NCI-H1105 treated with DMSO at 0.1 percent for 48 hours (cell line): ENCODE measurements at places on chromosomes 13 and 19.

- DNase-seq = peak; percentile 34
Observed at GRCh38 chr19:57314146-57314545, 6.1 kb upstream of the ZNF543 start.

- DNase-seq = no peak
Observed at GRCh38 chr13:57314897-57315520, 148.0 kb downstream of the PRR20E start.

GRCh38 chr13:46982856-46983582 is 86.2 kb upstream of the HTR2A start:
- DNase-seq = no peak

DNA sequence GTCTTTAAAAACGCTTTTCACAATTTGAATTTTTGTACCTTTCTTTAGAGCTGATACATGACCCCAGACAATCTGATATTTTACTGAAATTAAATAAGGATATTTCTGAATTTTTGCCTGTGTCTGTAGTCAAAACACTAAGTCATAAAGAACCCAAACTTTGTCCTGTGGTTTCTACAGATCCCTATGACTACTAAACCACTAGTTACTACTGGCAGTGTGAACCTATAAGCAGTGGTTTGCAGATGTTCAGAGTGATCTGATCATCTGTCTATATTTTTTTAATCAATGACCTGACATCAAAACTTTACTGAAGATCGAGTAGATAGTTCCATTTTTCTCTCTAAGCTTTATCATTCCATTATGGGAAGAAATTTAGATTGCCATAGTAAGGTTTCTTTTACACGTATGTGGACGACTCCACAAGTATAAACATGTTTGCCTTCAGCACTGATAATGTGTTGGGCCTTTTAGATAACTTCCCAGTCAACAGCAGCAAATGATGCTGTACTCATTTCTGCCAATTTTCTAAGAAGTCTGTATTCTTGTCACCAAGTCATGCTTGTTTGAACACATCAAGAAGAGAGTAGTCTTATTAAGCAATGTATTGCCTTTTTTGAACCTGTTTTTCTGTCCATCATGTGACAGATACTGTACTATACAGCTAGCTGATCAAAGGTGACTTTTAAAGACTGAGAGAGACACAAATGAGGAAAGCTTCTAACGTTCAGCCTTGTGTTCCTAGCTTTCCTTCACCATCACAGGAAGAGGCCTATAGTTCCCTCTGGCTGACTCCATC is 21.8 kb downstream of the POLR1D start:
- DNase-seq = no peak

- DNase-seq = no peak
Observed at GRCh38 chr19:5958074-5958850, 19.7 kb downstream of the RANBP3 start.

DNA sequence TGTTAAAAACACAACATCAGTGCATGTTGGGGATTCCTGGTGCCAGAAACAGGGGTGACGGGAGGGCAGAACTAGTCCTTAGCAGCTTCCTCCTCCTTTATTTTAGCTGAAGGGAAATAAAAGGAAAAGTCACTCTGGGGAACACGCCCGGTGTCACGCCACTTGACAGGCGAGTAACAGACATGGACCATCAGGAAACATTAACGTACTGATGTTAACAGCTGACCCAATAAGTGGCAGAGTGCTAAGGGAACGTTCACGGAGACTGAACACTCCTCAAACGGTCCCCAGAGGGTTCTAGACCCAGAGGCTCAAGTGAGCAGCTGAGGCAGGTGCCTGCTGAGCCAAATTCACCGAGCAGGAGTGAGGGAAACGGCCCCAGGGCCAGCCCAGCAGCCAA is 13.9 kb upstream of the EIF3G start:
- no peak for DNase-seq

GRCh38 chr13:41488124-41488523 is 30.8 kb downstream of the RGCC start:
- no peak for DNase-seq

DNA sequence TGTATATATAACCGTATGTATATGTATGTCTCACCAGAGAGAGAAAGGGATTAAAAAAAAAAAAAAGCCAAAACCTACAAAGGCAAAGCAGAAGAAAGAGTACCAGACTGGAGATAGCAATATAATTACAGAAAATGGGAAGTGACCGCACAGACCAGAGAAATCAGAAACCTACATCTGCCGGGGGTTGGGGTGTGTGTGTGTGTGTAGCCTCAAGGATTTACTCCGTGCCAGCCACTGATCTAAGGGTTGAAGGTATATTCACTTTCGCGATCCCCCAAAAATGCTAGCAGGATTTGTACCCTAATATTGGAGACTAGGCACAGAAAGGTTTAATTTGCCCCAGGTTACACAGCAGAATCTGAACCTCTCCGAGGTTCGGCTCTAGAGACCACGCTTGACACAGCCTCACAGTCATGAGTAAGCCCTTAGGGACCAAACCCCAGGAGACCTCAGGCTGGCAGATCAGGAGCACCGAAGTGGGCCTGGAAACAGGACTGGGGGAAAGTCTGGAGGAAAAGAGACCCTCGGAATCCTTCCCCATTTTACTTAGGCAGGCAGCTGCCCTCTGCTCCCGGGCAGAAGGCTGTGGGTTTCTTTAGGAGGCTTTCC is 14.8 kb downstream of the ARL11 start:
- DNase-seq = no peak

DNA sequence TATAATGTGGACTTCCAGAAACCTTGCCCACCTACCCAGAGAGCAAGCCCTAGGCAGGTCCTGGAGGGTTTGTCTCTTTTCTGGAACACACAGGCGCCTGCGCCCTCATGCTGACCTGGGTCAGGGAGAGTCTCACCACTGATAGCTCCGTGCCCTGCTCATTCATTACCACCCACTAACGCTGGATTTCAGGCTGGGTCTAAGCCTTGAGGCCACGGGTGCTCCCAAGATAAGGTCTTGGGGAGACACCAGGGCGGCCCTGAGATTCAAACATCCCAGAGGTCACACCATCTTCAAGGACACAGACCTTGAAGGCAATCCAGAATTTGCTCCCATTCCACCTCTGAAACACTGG is 5.1 kb downstream of the S1PR2 start:
- DNase-seq = no peak

DNA sequence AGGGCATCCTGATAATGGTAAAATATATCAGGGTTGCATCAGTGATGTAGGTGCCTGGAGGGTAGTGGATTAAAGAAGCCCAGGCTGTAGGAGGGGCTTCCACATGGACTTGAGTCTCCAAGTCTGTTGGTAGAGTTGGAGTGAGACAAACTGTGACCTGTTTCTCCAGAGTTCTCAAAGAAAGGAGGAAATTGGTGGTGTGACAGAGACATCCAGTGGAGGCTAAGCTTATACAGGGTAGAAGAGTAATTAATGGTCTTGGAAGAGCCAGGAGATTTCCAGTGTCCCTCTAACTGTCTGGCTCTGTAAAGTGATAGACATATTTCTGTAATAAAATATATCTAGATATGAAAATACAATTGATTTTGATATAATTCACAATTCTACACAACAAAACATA is 61.1 kb downstream of the GPC5 start:
- DNase-seq = no peak

DNA sequence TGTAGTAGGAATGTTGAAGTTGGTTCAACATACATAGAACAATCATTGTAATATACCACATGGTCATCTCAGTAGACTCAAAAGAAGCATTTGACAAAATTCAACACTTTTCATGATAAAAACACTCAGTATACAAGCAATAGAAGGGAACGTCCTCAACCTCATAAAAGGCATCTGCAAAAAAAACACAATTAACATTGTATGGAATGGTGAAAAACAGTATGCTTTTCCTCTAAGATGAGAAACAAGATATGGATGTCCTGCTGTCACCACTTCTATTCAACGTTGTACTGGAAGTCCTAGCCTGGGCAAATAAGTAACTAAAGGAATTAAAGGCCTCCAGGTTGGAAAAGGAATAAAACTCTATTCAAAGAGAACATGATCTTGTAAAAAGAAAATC is 54.5 kb downstream of the FNDC3A start:
- DNase-seq = no peak

DNA sequence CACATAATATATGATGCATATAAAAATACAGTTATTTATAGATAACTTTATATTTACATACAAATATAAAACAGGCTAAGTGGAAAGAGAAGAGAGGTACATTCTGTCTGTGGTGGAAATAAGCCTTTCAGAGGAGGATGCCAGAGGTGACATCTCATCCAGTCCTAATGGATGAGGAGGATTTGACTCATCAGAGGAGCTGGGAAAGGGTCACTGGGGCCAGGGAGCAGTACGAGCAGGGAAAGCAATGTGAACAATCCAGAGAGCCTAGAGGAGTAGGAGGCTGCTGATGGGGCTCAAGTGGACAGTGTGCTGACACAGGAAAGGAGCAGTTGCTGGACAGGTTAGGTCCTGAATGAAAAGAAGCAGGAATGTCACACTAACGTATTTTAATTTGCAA is 18.6 kb downstream of the NALCN start:
- no peak for DNase-seq

GRCh38 chr13:100138859-100139491 is 50.1 kb downstream of the PCCA start:
- no peak for DNase-seq

- no peak for DNase-seq
Observed at GRCh38 chr13:64457976-64458375, 2772.2 kb downstream of the PCDH9 start.
